ENCODE measurements at places on chromosomes 16 and 17.

DNA sequence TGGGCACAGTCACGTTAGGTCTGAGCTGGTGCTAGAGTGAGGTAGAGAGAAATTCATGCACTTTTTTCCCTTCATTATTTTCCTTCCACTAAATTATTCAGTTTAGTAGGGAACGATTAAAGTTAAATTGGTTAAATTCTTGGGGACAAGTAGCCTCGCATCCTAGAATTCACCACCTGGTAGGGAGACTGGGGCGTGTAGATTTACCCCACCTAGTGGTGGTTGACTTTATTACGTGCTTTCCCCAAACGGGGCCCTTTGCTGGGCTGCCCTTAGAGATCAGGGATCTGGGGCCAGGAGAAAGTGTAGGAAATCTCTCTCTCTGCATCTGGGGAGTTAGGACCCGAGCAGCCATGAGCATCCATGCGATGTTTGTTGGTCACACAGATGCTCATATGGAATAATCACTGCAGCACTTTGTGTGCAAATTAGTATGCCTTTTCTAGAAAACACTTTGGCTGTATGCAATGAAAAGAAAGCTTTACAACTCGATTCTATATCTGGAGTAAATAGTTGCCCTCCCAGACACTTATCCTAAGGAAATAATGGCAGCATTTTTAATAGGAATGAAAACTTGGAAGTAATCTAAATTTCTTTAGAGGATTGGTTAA lies 107.0 kb downstream of the PLCG2 start:
- peak; percentile 69 for DNase-seq

DNA sequence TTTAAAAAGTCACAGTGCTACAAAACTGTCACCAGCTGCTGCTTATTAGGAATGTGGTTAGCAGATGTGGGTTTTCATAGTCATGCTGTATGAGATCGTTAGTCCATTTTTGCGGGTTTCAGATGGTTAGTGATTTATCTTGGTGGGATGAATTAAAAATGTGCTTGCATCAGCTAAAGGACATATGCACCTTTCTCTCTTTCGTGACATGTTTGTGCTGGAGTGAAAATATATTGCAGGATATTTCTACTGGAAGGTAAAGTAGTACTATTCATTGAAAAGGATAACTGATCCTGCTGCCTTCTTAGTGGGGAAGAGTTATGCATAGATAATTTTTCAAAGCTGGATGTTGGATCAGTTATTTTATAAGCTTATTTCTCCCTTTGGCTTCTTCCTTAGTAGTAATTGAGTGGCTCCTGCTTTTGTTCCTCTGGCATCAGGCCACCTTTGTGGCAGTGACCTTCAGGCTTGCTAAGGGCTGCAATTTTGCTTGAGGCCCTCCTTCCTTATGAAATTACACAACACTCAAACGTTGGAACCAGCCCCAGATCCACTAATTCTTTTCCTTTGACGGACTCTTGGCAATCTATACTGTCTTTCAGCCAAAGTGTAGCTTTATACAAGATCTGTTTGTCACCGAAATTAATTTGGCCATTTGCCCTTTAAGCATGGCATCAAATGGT lies 7.5 kb upstream of the SNTB2 start:
- DNase-seq: no peak

- DNase-seq: no peak
These were observed 5.6 kb upstream of the PGS1 start for GRCh38 chr17:78372841-78373240.

DNA sequence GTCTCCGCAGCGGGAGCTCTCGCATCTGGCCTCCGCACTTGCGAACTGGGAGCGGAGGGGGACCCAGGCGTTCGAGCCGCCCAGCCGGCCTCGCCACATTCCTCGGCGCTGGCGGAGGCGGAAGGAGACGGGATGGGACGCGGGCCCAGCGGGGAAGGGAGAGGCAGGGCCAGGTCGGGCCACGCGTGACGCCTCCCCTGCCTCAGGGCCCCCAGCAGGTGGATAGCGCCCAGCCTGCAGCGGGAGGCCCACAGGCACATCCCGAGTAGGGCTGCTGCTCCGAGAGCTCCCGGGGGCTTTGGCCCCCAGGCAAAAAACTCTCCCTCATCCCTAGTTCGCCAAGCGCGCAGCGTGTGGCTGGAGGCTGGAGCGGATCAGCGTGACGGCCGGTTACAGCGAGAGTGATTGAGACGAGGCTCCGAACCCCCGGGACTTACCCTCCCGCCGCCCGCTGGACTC lies 800 bp downstream of the PLEKHH3 start:
- DNase-seq: peak; percentile 86

GRCh38 chr17:18246880-18247612 lies 11.5 kb downstream of the FLII start:
- DNase-seq: peak; percentile 93

GRCh38 chr17:12140685-12141084 lies 120.0 kb downstream of the MAP2K4 start:
- DNase-seq: no peak

DNA sequence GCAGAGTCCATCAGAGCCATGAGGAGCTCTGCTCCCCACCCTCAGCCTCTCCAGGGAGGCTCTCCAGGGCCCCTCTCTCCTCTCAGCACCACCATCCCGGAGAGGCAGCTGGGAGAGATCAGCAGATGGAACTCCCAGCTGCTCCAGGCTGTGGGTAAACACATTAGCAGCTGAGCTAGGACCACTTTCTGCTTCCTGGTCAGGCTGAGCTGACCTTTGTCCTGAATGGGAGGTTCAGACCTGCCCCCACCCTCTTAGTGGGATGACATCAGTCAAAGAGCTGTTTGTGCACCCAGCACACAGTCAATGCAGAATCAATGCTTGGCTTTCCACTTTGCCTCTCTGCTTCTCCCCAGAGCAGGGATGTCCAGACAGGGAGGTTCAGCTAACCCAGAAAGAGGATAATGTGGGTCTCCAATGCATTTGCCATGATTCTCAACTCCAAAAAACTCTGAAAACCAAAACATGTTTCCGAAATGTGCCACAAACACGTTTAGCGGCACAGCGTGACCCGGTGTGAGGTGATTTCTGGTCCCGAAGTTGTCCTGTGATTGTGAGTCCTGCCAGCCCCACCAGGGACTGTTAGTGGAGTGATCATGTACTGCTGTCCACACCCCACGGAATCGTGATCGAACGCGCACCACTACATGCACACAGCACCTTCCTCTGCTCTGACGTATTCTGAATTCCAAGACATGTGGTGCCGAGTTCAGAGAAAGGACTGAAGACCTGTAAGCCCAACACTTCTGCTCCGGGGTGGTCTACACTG lies 6.7 kb downstream of the GPR142 start:
- peak; percentile 99 for DNase-seq

DNA sequence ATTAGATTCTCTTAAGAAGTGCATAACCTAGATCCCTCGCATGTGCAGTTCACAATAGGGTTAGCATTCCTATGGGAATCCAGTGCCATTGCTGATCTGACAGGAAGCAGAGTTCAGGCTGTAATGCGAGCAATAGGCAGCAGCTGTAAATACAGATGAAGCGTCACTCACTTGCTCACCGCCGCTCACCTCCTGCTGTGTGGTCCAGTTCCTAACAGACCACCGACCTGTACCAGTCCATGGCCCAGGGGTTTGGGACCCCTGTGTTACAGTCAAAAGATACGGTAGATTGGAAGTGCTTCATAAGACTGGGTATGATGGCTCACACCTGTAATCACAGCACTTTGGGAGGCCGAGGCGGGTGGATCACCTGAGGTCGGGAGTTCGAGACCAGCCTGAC lies 2.8 kb downstream of the STAT5A start:
- no peak for DNase-seq

DNA sequence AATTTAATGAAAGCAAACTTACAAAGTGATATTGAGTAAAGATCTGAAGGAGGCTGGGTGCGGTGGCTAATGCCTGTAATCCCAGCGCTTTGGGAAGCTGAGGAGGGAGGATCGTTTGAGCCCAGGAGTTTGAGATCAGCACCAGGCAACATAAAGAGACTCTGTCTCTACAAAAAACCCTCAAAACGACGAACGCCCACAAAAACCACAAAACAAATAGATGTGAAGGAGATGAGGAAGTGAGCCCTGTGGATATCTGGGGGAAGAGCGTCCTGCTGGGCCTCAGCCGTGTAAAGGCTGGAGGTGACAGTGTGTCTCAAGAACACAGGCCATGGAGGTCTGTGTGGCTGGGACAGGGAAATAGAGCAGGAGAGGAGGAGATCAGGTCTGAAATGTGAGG lies 68.8 kb downstream of the ITFG1 start:
- DNase-seq: peak; percentile 40

DNA sequence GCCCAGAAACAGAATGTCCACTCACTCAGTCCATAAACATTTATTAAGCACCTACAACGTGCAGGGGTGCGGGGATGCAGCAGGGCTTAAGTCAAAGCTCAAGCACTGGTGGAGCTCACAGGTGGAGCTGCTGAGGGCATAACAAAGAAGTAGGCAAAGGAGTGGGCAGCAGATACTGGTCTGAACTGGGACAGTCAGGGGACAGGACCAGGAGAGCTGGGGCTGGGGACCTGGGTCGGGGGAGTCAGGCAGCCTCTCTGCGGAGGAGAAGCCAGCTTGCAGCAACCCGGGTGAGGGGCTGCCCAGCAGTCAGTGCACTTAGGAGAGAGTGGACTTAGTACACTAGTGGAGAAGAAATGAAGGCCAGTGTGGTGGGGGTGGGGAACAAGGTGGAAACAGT lies 10.0 kb upstream of the TNFRSF13B start:
- DNase-seq: no peak

DNA sequence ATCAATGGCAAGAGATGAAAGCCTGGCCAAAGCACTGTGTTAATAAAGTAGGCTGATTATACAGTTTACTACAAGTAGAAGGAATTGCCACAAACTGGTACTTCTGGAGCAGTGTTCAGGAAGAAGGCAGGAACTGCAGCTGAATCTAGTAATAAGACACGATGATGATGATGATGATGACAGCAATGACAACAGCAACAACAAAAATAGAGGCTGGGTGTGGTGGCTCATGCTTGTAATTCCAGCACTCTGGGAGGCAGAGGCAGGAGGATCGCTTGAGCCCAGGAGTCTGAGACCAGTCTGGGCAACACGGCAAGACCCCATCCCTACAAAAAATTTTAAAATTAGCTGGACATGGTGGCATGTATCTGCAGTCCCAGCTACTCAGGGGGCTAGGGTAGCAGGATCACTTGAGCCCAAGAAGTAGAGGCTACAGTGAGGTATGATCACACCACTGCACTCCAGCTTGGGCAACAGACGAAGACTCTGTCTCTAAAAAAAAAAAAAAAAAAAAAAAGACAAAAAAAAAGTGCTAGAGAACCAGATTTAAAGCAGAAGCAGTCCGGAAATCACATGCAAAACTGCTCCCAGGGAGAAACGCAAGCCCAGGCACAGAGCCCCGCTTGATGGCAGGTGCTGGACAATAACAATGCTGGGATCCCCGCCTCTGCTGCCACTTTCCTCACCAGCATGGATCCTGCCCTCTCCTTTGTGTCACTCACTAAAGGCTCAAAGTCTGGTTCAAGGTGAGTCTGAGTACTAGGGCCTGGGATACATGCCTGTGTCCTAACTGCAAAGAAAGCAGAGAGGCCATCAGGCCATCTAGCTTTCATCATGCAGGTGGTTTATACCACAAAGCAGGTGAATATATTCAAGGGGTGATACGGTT lies 44.8 kb downstream of the CPPED1 start:
- DNase-seq: no peak

DNA sequence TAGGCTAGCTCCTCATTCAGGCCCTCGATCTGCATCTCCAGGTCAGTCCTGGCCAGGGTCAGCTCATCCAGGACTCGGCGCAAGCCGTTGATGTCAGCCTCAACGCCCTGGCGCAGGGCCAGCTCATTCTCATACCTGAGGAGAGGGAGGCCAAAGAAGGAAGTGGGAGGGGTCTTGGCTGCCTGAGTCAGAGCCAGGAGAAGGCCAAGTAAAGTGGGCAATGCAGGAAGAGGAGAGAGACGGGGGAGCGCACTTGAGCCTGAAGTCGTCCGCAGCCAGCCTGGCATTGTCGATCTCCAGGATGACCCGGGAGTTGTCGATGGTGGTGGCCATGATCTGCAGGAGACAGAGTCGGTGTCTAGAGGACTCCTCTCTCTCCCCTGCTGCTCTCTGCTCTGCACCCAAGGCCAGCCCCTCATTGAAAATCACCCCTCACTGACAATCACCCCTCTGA lies 1.8 kb downstream of the KRT15 start:
- no peak for DNase-seq

- no peak for DNase-seq
These were observed 14.5 kb downstream of the DNAAF8 start for GRCh38 chr16:4748682-4749411.

DNA sequence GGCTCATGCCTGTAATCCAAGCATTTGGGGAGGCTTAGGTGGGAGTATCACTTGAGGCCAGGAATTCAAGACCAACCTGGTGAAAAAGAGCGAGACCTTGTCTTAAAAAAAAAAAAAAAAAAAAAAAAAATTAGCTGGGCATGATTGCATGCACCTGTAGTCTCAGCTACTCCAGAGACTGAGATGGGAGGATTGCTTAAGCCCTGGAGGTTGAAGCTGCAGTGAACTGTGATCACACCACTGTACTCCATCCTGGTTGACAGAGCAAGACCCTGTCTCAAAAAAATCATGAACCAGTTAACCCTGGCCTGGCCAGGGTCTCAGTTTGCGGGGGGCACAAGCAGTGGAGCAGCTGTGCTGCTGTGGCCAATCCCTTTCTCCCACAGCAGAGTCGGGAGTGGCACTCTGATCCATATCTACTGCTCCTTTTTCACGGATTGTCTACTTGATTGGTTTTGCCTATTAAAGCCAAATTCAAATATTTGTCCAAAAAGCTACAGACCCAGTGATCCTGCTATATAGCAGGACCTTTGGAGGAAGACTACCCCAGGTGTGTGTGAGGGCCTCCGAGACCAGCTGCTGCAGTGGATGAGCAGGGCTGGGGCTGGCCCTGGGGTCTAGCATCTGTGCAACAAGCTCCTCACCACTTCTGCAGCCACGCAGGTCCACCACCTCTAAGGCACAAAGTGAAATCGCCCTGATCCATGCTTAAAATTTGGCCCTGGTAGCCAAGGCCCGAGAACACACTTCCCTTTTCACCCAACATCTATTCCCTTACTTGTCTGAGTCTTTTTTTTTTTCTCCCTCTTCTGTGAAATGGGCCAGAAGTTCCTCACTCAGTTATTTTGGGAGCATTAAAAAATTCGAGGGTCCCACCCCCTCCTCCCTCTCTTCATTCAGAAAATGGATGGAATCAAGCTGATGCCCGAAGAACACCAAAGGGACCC lies 48.2 kb downstream of the LDHD start:
- no peak for DNase-seq

DNA sequence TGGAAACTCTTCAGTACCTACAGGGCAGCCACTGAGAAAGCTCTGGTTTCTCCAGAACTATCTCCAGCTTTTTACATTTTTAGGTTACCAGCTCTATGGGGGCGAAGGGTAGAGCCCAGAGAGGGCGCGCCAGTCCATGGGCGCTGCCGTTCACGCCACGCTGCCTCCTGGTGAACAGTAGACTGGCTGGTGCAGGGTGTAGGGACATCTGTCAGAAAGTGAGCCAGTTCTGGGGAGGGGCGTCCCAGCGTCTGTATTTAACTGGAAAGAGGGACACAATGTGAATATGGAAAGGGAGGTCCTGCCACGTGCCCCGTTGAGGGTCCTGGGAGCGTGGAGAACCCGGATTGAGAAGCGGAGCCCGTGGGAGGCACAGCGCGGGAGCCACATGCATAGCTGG lies 16.4 kb upstream of the CLEC18A start:
- DNase-seq: no peak
